ENCODE measurements at places on chromosomes 7 and 10. TPM values are rescaled to one million over a fixed set of nuclear protein-coding genes. Genes with fewer than 3 reads are reported as not detected.

ZNHIT1 gene
- not detected for polyA plus RNA-seq

DNA sequence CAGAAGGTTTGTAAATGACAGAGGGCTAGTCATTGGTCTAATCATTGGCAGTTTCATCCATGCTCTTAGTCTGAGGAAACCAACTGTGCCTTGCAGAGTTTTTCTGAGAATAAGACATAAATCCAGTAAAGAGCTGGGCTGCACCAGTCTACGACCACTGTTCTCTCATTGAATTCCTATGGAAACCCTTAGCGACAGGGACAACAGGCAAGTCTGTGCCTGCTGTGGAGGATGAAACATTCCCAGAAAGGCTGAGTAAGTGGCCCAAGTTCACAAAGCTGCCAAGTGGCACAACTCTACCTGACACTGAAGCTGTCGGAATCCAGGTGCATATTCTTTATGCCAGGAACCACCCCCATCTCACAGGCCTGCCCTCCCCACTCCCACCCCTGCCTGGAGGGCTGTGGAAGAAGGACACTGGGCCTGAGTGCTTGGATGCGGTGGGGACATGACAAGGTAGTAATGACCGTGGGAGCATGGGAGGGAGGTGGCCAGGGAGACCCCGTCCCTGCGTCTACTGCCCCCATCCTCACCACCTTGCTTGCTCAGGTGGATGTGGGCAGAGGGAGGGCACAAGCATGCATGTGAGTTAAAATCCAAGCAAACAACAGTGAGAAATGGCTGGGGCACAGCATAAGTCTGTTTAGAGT lies 58.0 kb downstream of the VSTM4 start:
- no peak for DNase-seq

DNA sequence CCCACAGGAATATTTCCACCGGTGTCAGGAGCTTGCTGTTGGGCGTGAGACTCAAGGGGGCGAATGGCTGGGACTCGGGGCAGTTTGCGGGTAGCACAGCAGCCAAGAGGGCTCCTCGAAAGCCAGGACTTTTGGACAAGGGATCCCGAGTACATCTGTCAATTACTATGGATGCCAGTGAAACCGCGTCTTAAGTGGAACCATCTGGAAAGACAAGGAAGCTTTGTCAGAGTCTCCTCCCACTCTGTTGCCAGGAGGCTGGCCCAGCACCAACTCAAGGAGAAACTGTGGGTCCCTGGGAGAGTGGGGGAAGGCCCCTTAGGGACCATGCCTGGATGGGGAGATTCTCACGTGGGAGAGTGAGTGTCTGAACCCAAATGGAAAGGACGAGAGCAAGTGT lies 57.1 kb downstream of the C10orf143 start:
- no peak for DNase-seq

GPNMB gene
- polyA plus RNA-seq = 147 TPM

- DNase-seq = no peak
Observed at GRCh38 chr7:69173341-69173740, 424.9 kb upstream of the AUTS2 start.

GPR37 gene
- polyA plus RNA-seq = not detected

DNA sequence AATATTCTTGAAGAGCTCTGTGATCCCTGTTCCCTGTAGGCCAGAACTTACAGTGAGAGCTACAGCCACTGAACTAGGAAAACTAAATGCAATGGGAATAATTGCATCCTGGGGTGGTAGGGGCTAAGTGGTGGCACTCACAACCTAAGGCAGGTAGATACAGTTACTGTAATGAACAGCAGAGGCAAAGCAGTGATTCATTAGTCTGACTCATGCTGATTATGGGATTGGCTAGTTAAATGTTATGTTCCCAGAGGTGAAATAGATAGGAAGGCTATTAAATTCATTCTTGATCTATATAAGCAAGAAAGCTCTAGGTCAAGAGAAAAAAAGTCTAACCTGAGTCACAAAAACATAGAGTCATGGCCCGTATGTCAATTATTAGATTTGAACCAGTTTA lies 173.1 kb upstream of the MALRD1 start:
- no peak for DNase-seq

- no peak for DNase-seq
Observed at GRCh38 chr10:71845410-71846405, 5.3 kb downstream of the PSAP start.

DNA sequence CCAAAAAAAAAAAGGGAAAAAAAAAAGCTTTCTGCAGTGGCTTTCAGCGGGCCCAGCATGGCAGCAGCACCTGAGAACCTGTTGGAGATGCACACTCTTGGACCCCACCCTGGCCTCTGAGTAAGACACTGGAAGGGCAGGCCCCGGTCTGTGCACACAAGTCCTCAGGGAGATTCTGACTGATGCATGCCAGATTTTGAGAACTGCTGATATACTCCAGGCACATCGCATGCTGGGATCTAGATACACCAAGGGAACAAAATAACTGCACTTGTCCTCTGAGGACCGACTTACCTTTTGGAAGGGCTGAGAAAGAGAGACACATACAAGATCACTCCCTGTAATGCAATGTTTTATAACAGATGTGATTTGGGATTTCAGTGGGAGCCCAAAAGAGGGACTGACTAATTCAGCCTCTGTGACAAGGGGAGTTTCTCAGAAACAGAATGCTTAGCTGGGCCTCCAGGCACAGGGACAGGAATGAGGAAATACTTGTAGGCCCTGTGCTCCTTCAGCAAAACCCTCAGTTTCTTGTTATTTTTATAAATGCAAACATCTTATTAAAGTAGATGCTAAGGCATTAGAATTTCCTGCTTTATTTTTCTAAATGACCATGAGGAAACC lies 8.2 kb downstream of the EGFR start:
- no peak for DNase-seq

GRCh38 chr7:45106-46090 lies 147.0 kb upstream of the FAM20C start:
- DNase-seq = no peak

DNA sequence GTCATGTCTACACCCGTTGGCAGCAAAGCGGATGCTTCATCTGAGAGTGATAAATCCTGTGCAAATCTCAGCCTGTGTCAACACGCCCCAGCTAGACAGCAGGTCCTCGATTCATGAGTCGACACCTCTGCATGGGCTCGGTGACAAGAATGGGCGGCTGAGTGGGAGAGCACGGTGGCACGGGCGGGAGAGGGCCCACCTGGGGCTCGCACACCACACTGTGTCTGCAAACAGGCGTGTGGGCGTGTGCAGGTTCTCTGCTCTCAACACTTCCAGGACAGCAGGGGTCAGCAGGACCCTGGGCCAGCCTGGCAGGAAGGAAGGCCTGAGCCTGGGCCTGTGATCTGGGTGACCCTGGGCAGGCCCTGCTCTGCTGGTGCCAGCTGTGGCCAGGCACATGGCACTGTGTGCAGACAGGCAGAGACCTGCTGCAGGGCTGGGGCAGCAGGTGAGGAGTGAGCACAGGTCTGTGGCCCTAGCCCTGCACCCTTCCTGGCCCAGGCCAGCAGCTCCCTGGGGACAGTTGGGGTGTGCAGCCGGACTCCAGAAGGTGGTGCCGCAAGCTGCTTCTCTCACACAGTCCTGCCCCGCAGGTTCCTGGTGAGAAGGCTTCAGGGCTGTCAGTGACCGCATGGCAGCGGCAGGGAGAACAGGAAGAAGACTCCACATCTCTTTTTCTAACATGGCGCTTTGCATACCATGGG lies 216.4 kb downstream of the ELFN1 start:
- DNase-seq = no peak

DNA sequence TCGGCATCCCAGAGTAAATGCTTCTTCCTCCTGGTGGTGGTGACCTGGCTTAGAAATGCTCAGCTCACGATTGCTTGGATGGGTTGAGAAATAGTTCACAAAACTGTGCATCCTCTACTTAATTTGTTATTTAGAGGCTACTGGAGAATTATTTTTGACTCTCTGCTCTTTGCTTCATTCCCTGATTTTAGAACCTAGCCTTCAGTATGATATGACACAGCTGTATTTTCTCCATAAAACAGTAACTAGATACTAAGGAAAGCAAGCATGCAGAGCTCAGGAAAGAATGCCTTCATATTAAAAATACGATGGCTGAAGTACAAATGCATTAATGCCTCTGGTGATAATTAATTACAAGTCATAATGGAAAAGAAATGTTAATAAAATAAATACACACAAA lies 602.0 kb upstream of the COBL start:
- no peak for DNase-seq

PKD2L1 gene
- polyA plus RNA-seq = 0.17 TPM

GNAI1 gene
- 61.1 TPM for polyA plus RNA-seq

GRCh38 chr10:62681211-62681940 lies 123.1 kb upstream of the ADO start:
- DNase-seq = no peak

GRCh38 chr10:52758406-52758805 lies 14.2 kb downstream of the MBL2 start:
- DNase-seq = no peak

CAMK2B gene
- 16.4 TPM for polyA plus RNA-seq

- DNase-seq = no peak
Observed at GRCh38 chr10:63727636-63728035, 206.4 kb downstream of the REEP3 start.

GRCh38 chr7:81138870-81139269 lies 220.0 kb upstream of the SEMA3C start:
- no peak for DNase-seq

DNA sequence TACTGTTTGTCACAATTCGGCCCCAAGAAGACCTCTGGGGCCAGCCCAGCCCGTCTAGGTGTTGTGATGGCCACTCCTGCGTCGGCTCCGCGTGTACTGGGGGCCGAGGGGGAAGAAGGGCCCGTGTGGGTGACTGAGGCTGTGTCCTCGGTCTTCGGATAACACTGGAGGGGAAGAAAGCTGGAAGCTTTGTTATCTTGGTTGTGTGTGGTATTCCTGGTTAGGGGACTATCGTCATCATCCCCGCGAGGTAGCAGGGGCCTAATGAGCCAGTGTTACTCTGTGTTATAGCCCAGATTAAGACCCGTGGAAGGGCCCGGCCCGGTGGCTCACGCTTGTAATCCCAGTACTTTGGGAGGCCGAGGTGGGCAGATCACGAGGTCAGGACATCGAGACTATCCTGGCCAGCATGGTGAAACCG lies 854 bp downstream of the MTG1 start:
- no peak for DNase-seq

DNA sequence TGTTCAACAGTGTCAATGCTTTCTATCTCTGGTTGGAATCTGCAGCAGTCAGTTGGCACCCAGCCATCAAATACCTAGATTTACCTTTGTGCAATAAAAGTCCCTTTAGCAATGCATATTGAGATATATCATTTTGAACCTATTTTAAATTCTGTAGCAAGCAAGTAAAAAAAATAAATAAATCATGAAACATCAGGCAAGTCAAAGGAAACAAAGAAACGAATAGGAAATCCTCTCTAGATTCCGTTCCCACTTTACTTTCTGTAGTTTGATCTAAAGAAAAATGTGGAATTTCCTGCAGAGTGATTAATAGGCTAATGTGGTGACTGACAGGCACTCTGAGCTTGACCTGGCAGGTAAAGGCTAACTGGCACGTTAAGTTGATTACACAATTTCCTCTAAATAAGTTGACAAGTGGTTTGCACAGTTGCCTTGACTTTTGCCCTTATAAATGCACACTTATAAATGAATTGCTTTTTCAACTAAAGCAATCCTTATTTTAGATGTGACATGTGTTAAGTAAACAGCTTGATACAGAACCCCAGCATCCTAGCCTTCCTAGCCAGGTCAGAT lies 208.1 kb upstream of the TCF7L2 start:
- DNase-seq = no peak
